ENCODE measurements at places on chromosomes 1 and 21. TPM values are rescaled to one million over a fixed set of nuclear protein-coding genes. Genes with fewer than 3 reads are reported as not detected.

ELF3 gene
- 288 TPM for total RNA-seq

CRNN gene
- total RNA-seq = not detected

ITLN2 gene
- 0.24 TPM for total RNA-seq

AADACL3 gene
- total RNA-seq = not detected

ARHGEF10L gene
- 4.8 TPM for total RNA-seq

KCNJ9 gene
- not detected for total RNA-seq

LHX8 gene
- total RNA-seq = 1.2 TPM

HAO2 gene
- not detected for total RNA-seq

INAVA gene
- 39.4 TPM for total RNA-seq

TMPRSS2 gene
- not detected for total RNA-seq

NCAM2 gene
- total RNA-seq = not detected

OR2G3 gene
- not detected for total RNA-seq

NBPF9 gene
- 12.8 TPM for total RNA-seq

LENEP gene
- not detected for total RNA-seq

WNT4 gene
- total RNA-seq = 0.17 TPM

ACTL8 gene
- 1.5 TPM for total RNA-seq

MAGI3 gene
- total RNA-seq = 4.5 TPM

LRP8 gene
- total RNA-seq = 38.0 TPM

ISG20L2 gene
- total RNA-seq = 44.0 TPM

OR2M3 gene
- total RNA-seq = not detected

KLHDC8A gene
- total RNA-seq = 0.53 TPM

REN gene
- not detected for total RNA-seq

KLHDC7A gene
- 1.3 TPM for total RNA-seq
